Ovary (tissue), 10 donors: ENCODE measurements at places on chromosomes 3 and 15. TPM values are rescaled to one million over a fixed set of nuclear protein-coding genes. Genes with fewer than 3 reads are reported as not detected.

- no peak for DNase-seq
These were observed 13.9 kb downstream of the SETD5 start for GRCh38 chr3:9411302-9411701.

The CYP8B1 gene
- not detected for polyA plus RNA-seq

The CMTM7 gene
- 4.7 TPM for polyA plus RNA-seq

DNA sequence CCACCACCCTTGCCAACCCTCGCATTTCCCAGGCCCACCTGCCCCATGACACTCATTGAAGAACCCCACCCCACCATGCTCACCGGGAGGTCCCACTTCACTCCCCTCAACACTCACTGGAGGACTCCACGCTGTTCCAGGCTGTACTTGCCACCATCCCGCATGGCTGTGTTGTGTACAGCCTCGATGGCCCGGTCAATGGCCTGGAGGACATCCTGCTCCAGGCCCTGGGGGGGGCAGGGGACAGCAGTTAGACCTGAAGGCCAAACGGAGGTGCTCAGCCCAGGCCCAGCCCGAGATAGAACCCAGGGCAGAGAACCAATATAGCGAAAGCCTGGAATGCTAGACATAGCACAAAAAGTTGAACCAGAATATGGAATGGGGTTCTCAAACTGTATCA is 2.9 kb downstream of the NCKIPSD start:
- no peak for DNase-seq

DNA sequence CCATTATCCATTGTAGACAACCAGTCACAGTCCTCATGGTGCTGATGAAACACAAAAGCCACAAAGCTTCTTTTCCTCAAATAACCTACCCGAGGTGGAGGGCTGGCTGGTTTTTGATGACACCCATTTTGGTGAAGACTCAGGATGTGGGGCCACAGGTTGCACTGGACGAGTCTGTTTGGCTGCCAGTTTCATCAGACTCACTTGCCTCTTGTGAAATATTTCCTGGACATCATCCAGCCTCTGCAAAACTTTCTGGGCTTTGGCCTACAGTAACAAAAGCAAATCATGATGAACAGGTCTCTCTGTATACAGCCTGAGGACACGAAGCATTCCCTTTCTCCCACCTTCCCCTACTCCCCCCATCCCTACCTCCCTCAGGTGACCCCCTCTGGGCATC is 42.2 kb downstream of the B3GNT5 start:
- DNase-seq, result no peak

- DNase-seq, result no peak
These were observed 132.1 kb upstream of the CDIN1 start for GRCh38 chr15:36447373-36447772.

The ALPK3 gene
- polyA plus RNA-seq, result 2.8 TPM

- DNase-seq, result no peak
These were observed 223.7 kb downstream of the MAGI1 start for GRCh38 chr3:65814845-65815578.
